A549 (cell line): ENCODE measurements at places on chromosomes 5 and 9.

DNA sequence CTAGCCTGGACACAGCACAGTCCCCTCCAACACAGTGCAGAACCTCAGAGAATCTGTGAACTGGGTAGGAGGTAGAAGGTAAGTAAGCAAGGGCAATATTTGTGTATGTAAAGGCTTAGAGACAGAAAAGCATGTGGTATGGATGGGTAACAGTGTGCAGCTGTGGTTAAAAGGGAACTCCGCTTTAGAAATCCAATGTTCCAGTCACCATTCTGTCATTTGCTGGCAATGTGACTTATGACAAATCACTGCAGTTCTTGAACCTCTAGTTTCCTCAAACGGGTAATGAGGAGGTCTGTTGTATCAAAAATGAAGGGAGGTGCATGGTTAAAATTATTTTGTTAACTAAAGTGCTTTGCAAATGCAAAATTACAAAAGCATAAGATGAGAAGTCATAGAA is 125.5 kb upstream of the IFNE start:
- DNase-seq, result no peak

GRCh38 chr5:56569566-56569965 is 245.8 kb upstream of the MAP3K1 start:
- no peak for DNase-seq

DNA sequence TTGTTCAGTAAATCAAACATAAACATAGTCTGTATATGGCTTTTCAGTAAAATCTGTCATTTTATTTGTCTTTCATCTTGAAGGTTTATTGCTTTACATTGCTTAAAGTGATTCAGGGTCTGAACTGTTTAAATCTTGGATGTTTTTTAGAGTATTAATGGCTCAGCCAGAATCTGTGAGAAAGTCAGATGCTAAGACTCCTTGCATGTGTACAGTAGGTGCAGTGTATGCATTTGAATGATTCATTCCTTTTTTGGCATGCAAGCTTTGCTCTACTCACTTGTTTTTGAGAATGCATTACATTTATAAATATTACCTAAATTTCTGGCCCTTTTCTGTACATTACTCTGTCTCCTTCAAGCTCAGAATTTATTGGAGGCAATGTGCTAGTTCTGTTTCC is 271.0 kb upstream of the RIOK2 start:
- DNase-seq, result no peak

- DNase-seq, result no peak
These were observed 182.9 kb upstream of the MAP1B start for GRCh38 chr5:71924325-71924724.

DNA sequence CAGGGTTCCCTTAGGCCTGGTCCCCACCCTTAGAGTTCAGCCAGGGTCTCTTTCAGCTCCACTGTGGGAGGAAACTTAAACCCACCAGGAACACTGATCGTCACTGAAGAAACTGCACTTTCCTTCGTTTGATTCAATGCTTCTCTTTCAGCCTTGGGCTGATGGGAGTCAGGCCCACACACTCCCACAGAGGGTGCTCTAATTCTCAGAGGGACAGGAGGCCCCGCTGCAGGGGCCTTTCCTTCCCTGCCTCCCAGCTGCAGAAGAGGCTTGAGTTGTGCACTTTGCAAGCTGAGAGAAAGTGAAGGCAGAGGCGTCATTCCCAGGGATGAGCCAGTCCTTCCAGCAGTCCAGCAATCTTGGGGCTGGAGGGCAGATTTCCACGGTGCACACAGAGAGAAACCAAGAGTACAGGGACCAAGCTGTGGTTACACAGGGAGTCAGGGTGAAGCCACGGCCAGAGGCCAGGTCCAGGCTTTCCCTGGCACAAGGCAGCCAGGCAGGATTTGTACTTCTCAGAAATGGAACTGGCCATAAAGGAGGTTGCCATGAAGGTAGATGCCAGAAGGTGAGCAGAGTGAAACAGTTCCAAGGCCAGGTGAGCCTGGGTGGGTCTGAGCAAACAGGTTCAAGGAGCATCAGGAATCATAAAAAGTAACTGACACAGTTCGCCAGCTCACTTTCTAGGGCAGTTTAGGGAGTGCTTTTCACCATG is 10.4 kb upstream of the GLIPR2 start:
- no peak for DNase-seq

- peak; percentile 22 for DNase-seq
These were observed 126.1 kb upstream of the STC2 start for GRCh38 chr5:173454361-173454735.
